Left ventricle myocardium inferior (tissue), 1 donor: ENCODE measurements at places on chromosomes 5 and 9. TPM values are rescaled to one million over a fixed set of nuclear protein-coding genes. Genes with fewer than 3 reads are reported as not detected.

DNA sequence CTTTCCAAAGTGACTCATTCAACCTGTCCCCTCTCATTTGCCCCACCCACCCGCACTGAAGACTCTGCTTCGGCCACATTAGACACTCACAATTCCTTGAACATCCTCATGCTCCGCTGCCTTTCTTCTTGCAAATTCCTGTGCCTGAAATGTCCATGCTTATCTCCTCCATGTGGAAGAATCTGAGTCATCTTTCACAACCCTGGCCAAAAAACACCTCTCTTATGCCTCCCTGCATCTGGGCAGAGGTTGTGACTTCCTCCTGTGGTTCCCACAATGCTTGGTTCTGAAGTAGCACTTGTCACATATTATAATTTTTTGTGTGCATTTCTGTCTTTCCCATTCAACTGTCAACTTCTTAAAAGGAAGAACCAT is 238.6 kb downstream of the ENC1 start:
- DNase-seq = no peak

- no peak for DNase-seq
Observed at GRCh38 chr5:94276048-94276447, 342.4 kb downstream of the KIAA0825 start.

DNA sequence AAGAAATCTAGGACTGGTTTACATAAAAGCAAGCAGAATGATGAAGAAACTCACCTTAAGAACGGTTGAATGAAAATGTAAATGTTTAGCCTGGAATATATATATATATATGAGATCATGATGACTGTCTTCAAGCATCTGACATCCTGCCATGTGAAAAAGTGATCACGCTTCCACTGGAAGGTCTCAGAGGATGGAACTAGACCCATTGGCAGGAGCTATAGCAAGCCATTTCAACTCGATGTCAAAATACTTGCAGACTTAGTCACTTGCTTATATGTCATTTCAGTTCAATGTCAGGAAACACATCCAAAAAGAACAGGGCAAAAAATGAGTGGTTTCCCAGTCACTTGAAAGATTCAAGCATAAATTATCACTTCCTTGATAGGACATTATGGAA is 22.2 kb upstream of the TMEM161B start:
- no peak for DNase-seq

The TAF11L10 gene
- not detected for total RNA-seq

GRCh38 chr5:171848911-171849520 is 63.4 kb downstream of the SMIM23 start:
- DNase-seq = no peak

GRCh38 chr5:94501365-94501764 is 117.0 kb downstream of the KIAA0825 start:
- DNase-seq = no peak

DNA sequence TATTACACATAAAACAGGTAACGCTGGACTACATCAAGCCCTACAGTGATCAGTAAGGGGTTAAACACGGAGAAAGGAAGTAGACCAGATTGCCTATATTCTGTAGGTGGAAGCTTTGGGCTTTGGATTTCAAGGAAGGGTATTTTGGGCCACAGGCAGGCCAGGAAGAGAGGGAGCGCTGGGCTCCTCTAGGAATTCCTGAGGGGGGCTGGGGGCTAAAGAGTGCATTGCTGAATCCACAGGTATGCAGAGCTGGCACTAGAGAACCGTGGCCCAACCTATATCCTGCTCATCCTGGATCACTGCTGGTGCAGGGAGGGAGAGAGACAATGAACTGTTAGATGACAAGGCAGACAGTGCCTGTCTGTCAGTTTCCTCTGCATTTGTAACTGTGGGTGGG is 367.1 kb downstream of the CSNK1G3 start:
- DNase-seq = no peak

The FBN2 gene
- total RNA-seq = 34.1 TPM

The SLC36A3 gene
- not detected for total RNA-seq

GRCh38 chr5:150399524-150400211 is 13.0 kb downstream of the CD74 start:
- no peak for DNase-seq

The STK32A gene
- total RNA-seq = 0.80 TPM

DNA sequence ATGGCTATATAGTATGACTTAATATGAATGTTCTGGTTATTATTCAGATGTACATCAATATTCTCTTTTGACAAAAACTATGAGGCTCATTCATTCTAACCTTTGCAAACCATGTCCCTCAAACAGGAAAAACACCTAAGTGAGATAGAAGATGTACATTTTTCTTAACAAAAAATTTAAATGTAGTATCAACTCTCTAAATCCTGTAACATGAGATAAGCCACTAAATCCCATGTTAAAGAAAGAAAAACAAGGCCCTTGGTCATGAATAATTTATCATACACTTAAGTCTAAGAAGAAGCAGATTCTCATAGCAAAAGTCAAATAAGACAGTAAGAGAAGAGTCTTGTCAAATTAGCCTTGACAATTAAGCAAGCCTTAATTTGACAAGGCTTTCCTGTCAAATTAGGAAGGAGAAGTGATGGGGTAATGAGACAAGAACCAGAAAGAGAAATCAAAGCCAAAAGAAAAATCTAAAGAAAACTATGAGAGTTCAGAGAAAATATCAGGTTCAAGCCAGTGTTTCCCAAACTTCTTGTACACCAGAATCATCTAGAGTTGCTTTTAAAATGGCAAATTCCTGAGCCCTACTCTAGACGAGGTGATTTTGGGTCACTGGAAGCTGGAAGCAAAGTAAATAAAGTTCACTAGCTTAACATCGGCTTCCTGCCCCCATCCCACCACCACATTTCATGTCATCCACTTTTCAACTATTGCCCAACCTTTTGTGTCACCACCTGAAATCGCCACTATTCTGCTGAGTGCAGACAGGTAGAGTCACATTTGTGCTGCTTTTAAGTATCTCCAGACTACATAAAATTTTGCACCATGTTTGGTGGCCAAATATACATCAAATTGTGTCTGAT is 76.5 kb downstream of the NR6A1 start:
- no peak for DNase-seq

DNA sequence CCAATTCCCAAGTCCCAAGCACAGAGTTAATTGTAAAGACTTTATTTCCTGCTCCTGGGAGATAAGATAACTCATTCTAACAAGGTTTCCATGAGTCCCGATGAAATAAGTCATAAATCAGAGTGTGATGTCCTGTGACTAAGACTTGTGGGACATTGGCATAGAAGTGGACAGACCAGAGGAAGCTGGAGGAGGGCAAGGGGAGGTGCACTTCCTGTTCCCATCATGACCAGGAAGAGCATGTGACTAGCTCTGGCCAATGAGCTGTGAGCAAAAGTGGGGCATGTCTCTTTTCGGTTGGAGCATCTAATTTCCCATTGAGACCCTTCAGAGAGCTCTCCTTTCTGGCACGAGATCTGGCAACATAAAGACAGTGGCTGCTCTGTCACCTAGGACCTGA is 100.4 kb downstream of the ZNF354C start:
- no peak for DNase-seq

GRCh38 chr5:103918668-103919367 is 356.2 kb upstream of the NUDT12 start:
- DNase-seq = no peak

DNA sequence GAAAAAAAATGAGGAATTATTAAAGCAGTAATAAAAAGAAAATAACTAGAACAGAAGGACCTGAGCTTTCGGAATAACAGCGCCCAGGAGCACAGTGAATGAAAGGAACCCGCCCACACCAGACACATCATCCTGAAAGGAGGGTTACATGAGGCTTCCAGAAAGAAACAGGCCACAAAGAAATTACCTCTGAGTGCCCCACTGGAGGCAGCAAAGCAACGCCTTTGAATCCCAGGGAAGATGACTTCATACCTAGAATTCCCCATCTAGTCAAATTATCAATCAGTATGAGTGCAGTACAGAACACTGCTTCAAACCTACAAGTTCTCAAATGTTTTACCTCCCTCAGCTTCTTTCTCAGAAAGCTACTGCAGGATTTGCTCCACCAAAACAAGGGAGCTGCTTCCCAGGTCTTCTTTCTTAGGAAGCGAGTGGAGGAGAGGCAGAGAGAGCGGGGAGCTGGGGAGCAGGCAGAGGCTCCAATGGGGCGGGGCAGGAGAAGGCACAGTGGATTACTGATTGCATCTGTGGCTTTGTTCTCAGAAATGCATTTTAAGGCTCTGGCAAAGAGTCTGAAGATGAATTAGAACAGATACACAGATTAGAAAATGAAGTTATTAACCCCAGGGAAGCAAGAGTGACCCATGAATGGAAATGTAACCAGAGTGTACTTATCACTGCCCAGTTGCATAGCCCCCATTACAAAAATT is 87.1 kb downstream of the SEMA4D start:
- no peak for DNase-seq

GRCh38 chr5:154359221-154359573 is 86.6 kb upstream of the SAP30L start:
- no peak for DNase-seq

The CARTPT gene
- total RNA-seq = not detected

DNA sequence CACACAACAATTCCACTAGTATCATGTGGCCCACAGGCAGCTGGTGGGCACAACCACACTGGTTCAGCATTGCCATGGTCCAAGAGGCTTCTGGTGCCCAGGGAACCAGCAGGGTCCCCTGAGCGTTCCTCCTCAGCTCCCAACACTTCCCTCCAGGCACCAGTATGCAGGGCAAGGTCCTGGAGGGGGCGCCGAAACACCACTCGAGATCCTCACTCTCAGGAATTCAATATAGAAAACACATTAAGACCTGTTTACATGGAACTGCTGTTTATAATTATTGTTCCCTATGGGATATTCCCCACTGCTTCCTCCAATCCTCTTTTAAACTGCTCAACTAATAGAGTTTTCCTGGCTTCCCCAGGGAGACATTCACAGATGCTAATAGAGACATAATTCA is 91.9 kb upstream of the GABRP start:
- DNase-seq = no peak

DNA sequence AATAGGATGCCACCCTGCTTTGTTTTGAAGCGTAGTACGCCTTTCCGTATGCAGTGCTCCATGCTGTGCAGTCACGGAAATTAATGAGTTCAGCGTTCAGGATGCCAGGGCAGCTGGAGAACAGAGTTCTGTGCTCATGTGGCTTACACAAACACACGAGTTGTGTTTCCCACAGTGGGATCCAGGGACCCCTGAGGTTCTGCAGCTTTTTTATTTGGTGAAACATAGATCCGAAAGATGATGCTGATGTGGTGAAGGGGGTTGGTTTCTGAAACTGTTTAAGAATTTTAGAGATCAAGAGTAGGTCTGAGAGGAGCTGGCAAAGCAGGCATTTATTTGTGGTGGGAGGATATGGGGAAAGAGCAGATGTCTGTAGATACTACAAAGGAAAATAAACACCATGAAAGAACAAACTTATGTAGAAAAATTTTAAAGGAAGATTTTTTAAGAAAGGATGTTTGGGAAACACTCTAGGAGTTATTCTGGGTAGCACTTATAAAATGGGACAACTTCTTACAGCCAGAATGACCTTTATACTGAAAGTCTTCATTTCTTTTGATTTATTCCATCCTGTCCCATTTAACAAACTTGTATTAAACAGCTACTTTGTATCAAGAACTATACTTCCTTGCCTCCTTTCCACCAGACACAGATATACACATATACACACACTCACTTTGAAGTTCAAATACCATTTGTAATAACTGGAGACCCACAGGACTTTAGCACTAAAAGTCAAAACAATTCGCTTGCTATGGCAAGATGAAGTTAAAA is 52.7 kb downstream of the ITGA1 start:
- no peak for DNase-seq

GRCh38 chr9:96186591-96187011 is 115.4 kb downstream of the HSD17B3 start:
- no peak for DNase-seq

DNA sequence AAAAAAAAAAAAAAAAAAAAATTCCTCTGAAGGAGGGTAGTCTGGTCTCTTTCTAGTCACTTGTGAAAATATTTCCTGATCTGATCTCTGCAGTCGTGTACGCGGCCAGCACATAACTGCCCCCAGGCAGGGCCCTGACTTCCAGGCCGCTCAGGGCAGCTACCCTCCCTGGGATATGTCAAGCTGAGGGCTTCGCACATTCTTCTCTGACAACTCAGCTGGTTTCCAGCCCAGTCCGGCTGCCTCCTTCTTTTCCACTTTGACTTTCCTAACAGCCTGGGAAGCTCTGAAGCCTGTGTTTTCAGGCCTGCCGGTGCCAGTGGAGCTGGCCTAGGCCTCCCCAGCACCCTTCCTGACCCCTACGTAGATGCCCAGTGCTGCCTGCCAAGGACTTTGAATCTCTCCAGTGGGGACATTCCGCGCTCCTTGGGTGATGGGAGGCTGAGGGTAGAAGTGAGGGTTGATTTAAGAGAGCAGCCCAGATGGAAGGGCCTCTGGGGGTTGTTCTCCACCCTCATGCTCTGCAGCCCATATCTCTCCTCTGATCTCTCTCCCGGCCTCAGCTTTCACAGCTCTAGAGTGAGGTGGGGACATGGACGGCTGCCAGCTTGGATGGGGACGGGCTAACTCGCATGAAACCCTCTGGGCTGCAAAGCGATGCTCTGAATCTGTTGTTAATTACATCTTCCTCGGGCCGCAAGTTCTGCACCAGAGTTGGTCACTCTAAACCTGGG is 20.7 kb downstream of the COL5A1 start:
- DNase-seq = peak; percentile 61

DNA sequence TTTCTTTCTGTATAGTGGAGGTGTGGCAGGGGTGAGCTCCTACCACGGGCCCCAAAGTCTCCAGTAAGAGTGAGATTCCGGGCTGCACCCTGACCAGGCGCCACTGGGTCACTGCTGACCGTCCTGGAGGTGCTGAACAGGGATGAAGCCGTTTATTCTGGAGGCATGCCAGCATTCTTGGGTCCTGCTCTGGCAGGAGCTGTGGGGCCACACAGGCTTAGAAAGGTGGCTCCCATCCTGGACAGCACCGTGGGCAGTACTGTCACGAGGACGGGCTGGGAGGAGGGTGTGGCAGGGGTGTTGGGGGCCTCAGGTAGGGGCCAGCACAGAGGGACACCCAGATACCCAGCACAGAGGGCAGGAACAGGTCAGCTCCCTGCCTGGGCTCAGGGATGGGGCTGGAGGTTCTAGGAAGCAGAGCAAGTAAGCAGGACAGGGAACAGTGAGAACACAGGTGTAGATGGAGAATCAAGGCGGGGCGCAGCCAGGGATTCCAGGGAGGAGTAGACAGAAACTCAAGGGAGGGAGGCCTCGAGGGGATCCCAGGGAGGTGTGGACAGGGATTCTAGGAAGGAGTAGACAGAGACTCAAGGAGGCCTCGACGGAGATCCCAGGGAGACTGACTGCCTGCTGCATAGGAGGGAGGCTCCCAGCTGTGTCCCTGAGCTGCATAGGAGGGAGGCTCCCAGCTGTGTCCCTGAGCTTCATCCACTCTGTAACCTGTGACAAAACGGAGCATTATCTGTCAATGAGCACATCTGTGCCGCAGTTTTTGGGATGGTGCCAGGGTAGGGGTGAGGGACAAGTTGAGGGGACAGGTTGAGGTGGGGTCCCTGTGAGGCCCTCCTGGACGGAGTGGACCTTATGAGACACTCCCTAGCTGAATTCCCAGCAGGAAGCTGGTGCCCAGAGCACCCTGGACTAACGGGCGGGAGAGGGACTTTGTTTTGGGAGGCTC is 1.1 kb upstream of the PLEKHG4B start:
- no peak for DNase-seq

The SLC6A3 gene
- total RNA-seq = not detected
